ENCODE measurements at places on chromosomes 13 and 19. TPM values are rescaled to one million over a fixed set of nuclear protein-coding genes. Genes with fewer than 3 reads are reported as not detected.

CYP4F12 gene
- total RNA-seq = not detected

GRCh38 chr13:100602493-100603111 is 14.0 kb upstream of the GGACT start:
- no peak for DNase-seq

ARRDC5 gene
- total RNA-seq = not detected

KLK8 gene
- total RNA-seq = not detected
